CD4-positive, alpha-beta T cell treated with Interleukin-17A for 4 hours (primary cell): ENCODE measurements at places on chromosomes 7 and 10.

- no peak for DNase-seq
Measured at GRCh38 chr7:17690030-17690429, 250.3 kb downstream of the SNX13 start.

DNA sequence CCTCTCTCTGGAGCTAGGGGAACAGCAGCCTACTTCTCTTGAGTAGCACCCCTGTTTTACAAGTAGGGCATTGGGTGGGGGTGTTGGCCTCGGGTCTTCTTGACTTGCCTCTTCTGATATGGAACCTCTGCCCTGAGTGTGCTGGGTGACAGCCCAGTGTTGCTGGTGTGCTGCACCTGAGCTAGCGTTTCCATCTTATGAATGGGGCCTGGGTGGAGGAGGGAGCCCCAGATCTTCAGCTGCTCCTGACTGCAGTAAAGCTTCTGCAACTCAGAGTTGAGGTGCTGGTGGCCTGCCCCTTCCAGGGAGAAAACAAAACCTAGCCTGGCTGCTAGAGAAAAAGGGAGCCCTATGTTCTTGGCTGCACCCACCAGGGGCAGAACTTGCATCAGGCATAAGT lies 202.5 kb upstream of the SHH start:
- DNase-seq: no peak

DNA sequence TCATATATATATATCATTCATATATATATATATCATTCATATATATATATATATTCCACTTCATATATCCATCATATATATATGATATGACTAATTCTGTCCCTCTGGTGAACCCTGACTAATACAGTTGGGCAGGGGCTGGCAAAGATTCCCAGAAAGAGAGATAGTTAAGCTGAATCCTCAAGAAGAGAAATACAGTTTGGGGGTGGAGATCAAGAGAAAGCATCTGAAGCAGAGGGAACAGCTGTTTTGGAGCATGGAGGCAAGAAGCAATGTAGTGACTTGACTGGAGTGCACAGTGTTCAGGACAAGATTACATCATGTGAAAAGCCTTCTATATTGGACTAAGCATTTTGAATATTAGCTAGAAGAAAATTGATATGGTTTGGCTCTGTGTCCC lies 540.7 kb downstream of the MAGI2 start:
- no peak for DNase-seq

DNA sequence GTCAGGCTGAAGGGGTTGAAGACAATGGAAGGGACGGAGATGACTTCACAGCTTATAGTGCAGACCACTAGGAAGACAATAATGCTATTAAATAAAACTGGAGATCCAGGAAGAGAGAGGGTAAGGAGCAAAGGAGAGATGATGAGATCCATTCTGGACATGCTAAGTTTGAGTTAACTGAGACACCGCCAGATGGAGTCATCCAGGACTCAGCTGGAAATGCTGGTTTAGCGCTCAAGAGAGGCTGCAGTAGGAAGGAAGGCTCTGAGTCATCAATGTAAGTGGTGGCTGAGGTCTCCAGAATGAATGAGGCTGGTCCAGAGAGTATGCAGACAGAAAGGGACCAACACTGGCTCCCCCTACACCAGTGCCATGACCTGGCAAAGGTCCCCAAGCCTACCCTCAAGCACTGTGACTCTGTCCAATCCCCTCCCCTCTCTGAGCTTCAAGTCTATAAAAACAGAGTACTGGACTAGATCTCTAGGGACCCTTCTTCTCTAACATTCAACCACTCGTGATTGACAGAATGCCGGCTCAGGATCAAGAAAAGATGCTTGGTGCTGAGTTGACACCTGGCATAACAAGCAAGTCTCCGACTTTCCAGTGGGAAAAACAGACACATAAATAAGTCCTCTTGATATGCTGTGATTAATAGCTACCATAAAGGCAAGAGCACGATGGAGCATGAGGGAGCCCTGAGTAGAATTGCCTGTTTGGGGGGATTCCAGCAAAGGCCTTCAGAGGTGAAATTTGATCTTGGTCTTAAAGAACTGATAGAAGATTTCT lies 8.9 kb downstream of the GFRA1 start:
- DNase-seq: no peak

GRCh38 chr10:31188792-31189406 lies 130.1 kb upstream of the ZEB1 start:
- DNase-seq: no peak

GRCh38 chr10:101671453-101671852 lies 23.5 kb downstream of the FBXW4 start:
- DNase-seq: no peak

GRCh38 chr10:110686949-110687348 lies 42.8 kb downstream of the RBM20 start:
- DNase-seq: no peak

GRCh38 chr7:93955304-93955703 lies 33.8 kb downstream of the GNG11 start:
- DNase-seq: no peak

DNA sequence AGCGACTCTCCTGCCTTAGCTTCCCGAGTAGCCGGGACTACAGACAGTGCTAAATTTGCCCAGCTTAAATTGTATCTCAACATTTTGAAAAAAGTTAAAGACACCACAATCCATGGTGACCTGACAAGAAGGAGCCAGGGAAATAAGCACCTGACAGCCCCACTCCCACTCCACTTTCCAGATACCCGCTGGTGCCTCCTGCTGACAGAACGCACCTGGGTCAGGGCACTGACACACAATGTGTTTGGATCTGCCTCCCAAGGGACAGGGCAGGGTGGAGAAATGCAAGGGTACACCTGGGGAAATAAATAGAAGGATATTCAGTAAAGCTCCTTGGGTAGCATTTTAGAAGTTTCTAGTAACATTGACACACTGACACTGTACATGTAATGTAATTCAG lies 58.9 kb upstream of the OPN4 start:
- no peak for DNase-seq

GRCh38 chr7:44226396-44226753 lies 25.6 kb downstream of the YKT6 start:
- no peak for DNase-seq

- no peak for DNase-seq
Measured at GRCh38 chr7:3682028-3682710, 381.1 kb downstream of the SDK1 start.
